Caki2 (cell line): ENCODE measurements at places on chromosomes 3 and 15. TPM values are rescaled to one million over a fixed set of nuclear protein-coding genes. Genes with fewer than 3 reads are reported as not detected.

Gene P3H2
- 152 and 185 TPM in 2 replicates for total RNA-seq

Gene ADGRG7
- total RNA-seq, result not detected in 2 replicates

- DNase-seq, result no peak
Observed at GRCh38 chr3:49513494-49514124, 40.7 kb upstream of the BSN start.

DNA sequence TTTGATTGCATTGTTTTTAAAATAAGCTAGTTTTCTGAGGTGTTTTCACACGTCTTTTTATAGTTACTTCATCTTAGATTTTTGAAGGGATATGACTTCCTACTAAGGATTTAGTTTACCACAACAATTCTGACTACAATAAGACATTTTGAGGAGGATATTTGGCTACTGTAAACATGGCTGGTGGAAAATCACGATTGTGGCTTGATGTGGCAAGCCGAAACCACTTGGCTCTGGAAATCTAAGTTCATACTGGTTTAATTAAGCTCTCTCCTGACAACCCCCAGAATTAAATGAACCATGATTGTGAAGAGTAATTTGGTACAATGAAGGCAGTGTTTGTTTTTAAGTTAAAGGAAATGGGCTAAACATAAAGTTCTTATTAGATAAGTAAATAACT is 30.8 kb downstream of the ST3GAL6 start:
- DNase-seq, result no peak

DNA sequence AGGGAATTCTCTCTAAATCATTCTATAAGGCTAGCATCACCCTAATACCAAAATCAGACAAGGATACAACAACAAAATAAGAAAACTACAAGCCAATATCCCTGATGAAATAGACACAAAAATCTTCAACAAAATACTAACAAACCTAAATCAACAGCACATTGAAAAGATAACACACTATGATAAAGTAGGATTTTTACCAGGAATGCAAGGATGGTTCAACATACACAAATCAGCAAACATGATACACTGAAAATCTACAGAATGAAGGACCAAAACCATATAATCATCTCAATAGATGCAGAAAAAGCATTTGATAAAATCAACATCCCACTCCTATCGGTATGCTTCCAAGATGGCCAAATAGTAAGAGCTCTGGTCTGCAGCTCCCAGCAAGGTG is 39.5 kb downstream of the ALDH1A2 start:
- peak; percentile 12 for DNase-seq
